ENCODE measurements at places on chromosomes 7 and 10.

- DNase-seq: no peak
Measured at GRCh38 chr7:51451751-51452476, 135.3 kb upstream of the COBL start.

DNA sequence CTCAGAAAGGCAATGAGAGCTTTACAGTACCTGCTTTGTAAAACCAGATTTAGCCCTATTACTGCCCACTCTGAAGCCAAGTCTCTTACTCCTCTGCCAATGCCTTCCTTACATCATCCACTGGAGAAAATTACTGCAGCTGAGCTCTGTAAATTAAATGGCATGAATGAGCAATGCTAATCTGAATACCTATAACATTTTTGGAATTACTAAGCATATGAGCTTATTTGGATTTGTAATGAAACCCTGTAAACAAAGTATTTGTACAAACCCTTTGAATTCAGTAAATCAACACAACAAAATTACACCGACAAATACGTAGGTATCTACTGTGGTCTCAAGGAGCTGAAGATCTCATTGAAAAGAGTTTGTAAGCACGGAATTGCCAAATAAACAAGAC is 12.1 kb upstream of the CCNY start:
- DNase-seq: no peak

GRCh38 chr7:83410989-83411591 is 237.8 kb downstream of the SEMA3E start:
- DNase-seq: no peak

- no peak for DNase-seq
Measured at GRCh38 chr10:102246261-102246660, 929 bp downstream of the GBF1 start.
